ENCODE measurements at places on chromosomes 2 and 18. TPM values are rescaled to one million over a fixed set of nuclear protein-coding genes. Genes with fewer than 3 reads are reported as not detected.

Gene BCL11A
- total RNA-seq = 12.8 TPM

Gene SULT1C2
- total RNA-seq = 37.3 TPM

Gene PASK
- total RNA-seq = 27.5 TPM

Gene CHRNG
- not detected for total RNA-seq
